Cortex of kidney (tissue), 1 donor: ENCODE measurements at places on chromosomes 13 and 19.

DNA sequence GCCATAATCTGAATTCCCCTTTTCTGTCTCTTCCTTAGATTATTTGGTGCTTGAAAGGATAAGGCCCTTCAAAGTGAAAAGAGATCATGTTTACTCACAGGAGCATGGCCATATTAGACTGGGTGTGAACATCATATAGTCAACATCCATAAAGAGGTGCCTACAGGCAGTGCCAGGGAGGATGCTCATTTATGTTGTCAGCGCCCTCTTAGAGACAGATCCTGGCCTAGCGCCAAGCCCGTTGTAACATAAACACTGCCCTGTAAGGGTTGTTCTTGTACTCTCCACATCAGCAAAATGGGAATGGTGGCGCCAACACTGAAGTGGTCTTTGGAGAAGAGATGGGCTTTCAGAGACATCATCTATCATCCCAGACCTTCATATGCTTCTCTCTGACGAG is 16.1 kb downstream of the PCDH8 start:
- DNase-seq, result no peak

DNA sequence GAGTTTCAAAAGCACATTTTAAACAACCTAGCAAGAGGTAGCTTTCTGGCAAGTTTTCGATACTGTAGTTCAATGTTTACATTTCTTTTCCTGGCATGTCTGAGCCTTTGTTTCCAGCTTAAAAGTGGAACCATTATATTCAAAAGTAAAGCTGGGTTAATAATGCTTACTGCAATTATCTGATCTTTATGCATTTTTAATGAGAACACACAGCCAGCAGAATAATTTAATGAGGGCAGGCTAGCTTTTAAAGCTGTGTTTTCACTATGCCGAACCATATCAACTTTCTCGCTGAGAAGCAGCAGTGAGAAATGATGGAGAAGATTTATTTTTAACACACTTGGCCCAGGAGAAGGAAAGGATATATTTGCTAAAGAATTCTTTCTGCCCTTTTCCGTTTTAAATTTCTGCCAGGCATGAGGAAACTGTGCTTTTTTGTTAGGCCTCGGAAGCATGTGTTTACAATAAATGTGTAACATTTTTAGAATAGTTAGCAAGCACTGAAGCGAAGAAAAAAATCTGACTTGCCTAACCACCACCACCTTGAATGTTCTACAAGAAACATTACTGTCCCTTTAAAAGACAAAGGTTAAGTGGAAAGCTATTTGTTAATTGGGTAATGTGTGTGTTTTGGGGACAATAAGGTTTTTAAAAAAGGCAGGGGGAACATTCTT is 1.0 kb downstream of the MBNL2 start:
- DNase-seq, result no peak

GRCh38 chr13:99366075-99366987 is 59.1 kb upstream of the GPR183 start:
- DNase-seq, result no peak

DNA sequence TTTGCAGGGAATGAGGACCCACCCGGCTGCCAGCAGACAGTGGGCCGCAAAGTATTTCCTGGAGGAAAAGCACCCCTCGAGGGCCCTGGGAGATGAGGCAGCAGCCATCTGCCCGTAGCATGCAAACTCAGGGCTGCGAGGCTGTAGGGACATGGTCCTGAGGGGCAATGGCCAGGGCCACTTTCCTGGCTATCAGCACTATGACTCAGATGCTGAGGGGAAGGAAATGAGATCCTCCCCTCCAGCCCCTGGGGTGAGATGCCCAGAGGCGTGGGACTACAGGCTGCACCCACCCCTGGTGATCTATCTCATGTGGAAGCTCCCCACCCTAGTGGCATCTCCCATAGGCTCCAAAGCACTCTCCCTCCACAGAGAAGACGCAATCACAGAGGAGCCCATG is 80.1 kb downstream of the SLC7A1 start:
- DNase-seq, result no peak

DNA sequence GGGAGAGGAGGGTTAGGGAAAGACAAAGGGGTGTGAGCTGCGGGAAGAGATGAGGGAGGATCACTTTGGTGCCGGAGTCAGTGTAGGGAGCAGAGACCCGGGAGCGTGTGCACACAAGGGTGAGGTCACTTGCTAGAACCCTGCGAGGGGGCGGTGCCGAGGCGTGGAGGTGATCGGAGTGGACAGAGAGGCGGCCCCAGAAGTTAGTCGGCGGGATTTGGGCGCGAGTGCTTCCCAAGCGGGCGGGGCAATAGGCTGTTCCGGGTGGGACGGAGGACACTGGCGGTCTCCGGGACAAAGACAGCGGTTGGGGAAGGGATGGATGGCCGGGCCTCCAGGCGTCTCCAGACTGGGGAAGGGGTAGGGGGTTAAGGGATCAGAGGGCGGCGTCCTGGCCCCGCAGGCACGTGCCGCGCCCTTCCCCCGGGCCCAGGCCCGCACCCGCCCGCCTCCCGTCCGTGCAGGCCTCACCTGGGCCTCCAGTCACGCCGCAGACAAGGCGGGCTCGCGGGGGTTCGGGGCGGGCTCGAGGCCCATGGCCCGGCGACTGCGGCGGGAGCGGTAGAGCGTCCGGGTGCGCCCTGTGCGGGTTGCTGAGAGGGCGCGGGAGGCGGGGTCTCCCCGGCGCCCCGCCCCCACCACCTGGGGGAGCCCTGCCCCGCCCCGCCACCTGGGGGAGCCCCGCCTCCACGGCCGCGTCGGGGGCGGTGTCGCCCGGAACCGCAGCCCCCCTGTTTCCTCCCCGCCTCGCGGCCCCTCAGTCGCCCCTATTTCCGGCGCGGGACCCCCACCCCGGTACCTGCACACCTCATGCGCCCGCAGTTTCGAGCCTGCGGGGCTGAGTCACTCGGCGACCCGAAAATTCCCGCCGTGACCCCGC is at the start of gene LPAR2:
LPAR2 (minus strand) TSS at position 600 of the 880 bp plus-strand sequence. CDS start 945 bp downstream, outside the sequence.
- no peak for DNase-seq

DNA sequence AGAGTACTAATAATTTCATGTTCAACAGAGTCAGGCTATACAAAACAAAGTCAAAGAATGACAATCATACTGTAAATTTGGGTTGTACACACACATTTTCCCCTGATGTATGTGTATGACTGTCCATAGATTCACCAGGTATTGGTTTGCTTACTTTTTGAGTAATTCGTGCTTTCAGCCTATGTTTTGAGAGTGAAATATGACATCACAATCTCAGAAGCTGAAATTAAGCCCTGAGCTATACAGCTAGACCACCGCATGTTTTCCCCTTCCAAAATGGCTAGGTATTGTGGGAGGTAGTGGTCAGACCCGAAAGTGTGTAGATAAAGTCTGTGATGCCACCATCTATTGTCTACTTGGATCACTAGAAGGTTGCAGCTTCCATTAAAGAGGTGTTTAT is 102.8 kb downstream of the KATNAL1 start:
- no peak for DNase-seq

GRCh38 chr13:39419068-39419467 is 183.9 kb downstream of the LHFPL6 start:
- no peak for DNase-seq

- no peak for DNase-seq
Observed at GRCh38 chr13:46378411-46378810, 8.6 kb downstream of the RUBCNL start.
